ENCODE measurements at places on chromosomes 4 and X.

- no peak for DNase-seq
Observed at GRCh38 chrX:110131031-110131430, 128.1 kb downstream of the TMEM164 start.

- DNase-seq, result no peak
Observed at GRCh38 chr4:143253166-143253565, 68.4 kb downstream of the USP38 start.

GRCh38 chr4:5836943-5837342, 55.9 kb downstream of the CRMP1 start:
- no peak for DNase-seq

DNA sequence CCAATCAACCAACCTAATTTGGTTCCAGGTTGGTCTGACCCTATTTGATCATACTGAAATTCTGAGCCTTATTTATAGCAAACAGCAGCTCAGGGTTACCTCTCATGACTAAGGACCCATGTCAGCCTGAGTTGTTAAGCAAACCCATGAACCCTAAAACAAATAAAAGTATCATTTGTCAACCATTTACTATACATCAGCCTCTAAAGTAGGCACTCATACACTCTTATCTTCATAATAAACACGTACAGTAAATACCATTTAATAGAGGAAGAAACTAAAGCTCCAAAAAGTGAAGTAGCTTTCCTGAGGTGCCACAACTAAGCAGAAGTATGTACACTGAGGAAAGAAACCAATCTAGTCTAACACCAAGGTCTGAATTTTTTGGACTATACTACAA, 25.2 kb downstream of the MANBA start:
- no peak for DNase-seq

DNA sequence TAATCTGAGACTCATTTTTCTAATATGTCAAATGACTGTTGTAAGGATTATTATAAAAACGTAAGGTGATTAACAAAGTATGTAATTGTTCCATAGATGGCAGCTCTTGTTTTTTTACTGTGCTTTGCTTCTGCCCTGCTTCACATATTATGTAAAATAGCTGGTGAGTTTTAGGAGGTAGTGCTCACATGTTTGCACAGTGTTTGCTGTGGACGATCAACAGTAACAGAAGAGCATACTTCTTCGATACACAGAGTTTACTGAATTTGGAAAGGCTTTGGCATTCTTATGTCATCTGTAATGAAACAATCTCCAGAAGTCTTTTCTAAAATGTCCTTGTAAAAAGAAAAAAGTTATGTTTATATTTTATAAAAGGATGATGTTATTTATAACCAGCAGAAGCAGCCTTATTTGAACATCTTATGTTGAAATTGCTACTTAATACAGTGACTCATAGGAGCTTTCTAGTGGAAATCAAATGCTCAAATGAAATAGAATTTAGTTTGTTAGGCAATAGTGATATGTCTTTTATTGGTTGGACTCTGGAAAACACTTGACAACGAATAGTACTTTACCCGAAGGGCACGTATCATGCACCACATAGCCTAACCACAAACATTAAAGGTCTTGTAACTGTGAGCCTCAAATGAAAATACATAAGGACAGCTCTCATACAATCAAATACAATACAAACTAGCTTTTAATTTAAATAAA, 1.9 kb upstream of the MTTP start:
- DNase-seq, result no peak

GRCh38 chrX:13120017-13120416, 75.6 kb upstream of the FAM9C start:
- DNase-seq, result no peak

DNA sequence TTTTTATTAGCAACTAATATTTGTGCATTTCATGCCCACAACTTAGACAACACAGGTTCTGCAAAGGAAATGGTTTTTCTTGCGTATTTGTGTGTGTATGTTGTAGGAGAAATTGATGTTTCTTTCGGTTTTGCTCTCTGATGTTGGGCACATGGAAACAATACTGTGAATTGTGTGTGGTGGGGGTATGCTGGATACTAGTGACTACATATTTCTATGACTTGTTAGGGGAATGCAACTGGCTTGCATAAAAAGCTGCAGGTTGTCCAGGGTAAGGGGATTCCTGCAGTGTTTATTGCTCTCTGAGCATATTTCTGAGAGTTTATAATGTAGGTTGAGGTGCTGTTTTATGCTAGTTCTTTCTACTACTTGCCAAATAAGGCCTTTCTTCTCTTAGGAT, 11.6 kb downstream of the DLG3 start:
- no peak for DNase-seq

- no peak for DNase-seq
Observed at GRCh38 chr4:39032218-39033085, at the start of gene TMEM156. TMEM156 (minus strand) TSS chr4:39032409; CDS start chr4:39032313, 96 bp downstream.

DNA sequence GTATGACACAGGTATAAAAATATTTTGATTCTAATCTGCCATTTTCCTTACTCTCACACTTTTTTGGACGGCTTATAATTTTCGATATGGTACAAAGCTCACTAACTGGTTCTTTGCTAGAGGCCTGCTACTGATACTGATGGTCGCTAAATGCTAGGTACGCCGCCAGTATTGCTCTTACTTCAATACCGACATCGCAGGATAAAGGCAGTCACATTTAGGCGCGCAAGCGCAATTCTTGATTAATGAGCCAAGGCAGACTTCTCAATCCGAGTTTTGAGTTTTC, 557 bp upstream of the USP38 start:
- no peak for DNase-seq

- no peak for DNase-seq
Observed at GRCh38 chrX:1108501-1109445, 103.7 kb downstream of the CRLF2 start.

GRCh38 chrX:57417827-57418226, 131.3 kb downstream of the FAAH2 start:
- DNase-seq, result no peak

DNA sequence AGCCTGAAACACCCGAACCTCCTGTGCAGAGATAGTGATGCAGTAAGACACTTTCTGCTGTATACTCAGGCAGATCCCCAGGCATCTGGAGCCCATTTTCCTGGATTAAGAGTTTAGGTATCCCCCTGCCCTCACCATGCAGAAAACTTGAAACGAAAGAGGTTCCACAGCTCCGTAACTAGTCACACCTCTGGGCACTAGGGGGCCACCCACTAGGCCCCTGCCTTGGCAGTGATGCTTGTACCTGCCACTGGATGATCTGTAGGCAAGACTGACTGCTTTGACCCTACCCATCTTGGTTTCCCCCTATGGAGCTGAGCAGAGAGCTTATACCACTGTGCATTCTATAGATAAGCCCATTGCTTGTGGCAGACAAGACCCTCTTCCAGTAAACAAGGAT, 940.6 kb downstream of the PCDH19 start:
- no peak for DNase-seq

DNA sequence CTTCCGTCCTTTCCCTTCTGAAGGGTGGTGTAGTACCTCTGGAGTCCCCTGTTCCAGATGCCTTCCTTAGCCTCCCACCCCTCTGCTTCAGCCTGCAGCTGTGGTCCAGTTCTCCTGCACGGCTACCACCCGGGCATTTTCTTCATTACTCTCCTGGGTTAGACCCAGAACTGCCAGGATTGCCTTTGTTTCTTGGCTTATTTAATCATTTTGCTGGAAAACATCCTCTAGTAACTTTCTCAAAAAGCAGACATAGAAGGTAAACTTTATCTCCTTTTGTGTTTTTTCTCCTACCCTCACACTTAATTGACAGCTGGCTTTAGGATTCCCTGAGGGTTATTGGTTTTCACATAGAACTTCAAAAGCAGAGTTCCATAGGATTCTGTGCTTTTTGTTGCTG, 20.2 kb downstream of the ANAPC4 start:
- DNase-seq, result no peak

- DNase-seq, result no peak
Observed at GRCh38 chr4:95446173-95446572, 102.6 kb downstream of the UNC5C start.

DNA sequence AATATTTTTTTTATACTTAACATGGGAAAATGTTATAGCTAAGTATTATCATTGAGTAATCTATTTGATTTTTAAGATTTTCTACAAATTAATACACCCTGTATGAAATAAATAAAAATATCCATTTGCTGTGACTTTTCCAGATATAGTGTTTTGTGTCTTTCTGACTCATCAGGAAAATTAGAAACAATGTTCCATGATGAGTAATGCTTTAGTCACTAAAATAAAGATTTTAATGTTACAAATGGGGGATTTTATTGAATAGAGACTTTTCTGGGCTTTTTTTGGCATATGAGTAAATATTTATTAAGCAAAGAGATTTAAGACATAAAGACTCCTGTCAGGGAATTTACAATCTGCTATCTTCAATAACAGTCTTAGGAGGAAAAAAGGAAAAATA, 279.2 kb upstream of the NOCT start:
- DNase-seq, result no peak

- no peak for DNase-seq
Observed at GRCh38 chr4:185859111-185859510, 47.1 kb upstream of the SORBS2 start.

DNA sequence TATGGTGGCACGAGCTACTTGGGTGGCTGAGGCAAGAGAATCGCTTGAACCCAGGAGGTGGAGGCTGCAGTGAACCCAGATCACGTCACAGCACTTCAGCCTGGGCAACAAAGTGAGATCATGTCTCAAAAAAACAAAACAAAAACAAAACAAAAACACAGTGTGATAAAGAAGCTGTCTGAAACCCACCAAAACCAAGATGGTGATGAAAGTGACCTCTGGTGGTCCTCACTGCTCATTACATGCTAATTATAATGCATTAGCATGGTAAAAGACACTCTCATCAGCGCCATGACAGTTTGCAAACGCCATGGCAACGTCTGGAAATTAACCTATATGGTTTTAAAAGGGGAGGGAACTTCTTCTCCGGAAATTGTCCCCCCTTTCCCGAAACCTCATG, 29.4 kb upstream of the OPHN1 start:
- DNase-seq, result no peak

- DNase-seq, result no peak
Observed at GRCh38 chr4:134628066-134628465, 426.5 kb upstream of the PABPC4L start.

- no peak for DNase-seq
Observed at GRCh38 chrX:110363244-110363643, 4.6 kb downstream of the RTL9 start.

DNA sequence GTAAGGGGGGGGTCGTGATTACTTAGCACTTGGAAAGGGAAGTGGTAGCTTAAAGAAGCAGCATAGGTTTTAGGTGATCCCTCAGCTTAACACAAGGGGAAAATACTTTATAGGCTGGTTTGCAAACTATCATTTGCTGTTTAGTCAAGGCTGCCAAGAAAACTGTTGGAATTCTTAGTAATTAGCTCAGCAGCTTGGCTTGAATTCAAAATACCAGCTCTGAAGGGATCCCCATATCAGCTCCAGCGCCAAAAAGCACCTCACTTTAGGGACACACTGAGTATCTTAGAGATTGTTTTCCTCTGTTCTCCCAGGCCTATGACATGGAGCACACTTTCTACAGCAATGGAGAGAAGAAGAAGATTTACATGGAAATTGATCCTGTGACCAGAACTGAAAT, 8.8 kb downstream of the TNMD start:
- DNase-seq, result no peak

GRCh38 chr4:140297221-140297570, 76.2 kb upstream of the SCOC start:
- DNase-seq, result no peak

DNA sequence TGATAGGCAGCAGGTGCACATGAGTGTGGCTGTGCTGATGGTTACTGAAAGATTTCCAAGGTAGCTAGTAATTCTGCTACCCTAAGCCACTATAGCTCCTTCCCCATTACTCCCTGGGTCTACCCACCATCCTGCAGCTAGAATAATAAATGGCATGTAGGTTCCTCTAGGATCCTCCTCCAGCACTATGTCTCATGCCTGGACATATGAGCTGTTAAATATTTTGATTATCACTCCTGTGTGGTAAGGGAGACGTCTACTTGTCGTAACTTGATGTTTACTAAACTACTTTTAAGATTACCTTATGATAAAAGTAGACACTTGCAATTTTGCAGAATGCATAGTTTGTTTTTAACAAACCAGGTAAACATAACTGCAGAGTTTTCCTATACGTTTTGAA, 35.5 kb downstream of the TET2 start:
- DNase-seq, result no peak

GRCh38 chr4:88938138-88938537, 118.8 kb downstream of the FAM13A start:
- DNase-seq, result no peak

DNA sequence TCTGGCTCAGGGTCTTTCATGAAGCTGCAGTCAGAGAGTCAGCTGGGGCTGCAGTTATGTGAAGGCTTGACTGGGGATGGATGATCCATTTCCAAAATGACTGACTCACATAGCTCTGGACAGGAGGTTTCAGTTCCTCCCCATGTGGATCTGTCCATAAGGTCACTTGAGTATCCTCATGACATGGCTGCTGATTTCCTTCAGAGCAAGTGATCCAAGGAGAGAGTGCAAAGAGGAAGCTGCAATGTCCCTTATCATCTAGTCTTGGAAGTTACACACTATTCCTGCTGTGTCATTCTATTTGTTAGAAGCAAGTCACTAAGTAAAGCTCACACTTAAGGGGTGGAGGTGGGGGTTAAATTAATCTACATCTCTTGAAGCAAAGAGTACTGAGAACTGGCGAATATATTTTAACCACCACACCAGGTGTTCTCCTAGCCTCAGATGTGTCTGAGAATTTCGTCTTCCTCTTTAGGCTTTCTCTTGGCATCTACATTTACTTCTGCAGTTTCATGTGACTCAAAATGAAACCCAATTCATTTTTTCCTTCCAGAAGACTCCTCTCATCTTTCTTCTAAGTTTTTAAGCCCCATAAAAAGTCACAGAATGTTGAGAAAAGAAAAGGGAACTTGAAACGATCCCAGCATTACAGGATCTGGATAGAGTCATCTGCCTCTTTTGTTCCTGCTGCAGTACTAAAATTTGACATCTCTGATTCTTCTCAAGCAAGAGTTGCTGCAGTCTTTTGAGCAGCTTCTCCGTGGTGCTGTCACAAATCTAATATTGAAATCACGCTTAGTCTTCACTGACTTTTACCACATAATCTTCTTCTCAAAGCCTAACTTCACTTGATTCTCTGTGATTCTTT, 3.8 kb upstream of the GRPR start:
- no peak for DNase-seq

- DNase-seq, result no peak
Observed at GRCh38 chr4:159110961-159111360, 8.1 kb downstream of the RAPGEF2 start.

DNA sequence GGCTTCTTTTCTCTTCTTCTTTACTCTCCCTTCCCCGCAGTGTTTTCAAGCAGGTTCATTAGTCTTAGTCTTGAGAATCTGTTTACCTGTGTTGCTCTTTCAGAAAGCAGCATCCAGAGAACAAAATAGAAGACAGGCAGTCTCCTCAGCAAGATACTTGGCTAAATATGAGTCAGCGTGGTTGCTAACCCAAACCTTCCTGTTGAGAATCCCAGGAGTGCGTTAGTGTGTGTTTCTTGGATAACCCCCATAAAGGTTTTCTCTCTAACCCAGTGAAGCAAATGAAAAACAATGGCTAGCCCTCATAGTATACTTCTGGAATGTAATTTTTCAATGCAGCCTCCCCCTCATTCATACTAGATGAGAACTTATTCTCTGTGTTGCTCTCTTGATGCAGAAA, 41.1 kb downstream of the BMPR1B start:
- DNase-seq, result no peak

GRCh38 chr4:75180790-75181776, 248.2 kb downstream of the PARM1 start:
- no peak for DNase-seq
